ENCODE measurements at places on chromosomes 16 and 17.

GRCh38 chr17:51159604-51160003, 6.2 kb downstream of the NME1 start:
- H3K27ac ChIP-seq = no peak overlapping the region
- no peak overlapping the region for H3K4me3 ChIP-seq
- H3K27me3 ChIP-seq = no peaks in the 10 kb centered on the region
- no peaks in the 10 kb centered on the region for H3K4me1 ChIP-seq

GRCh38 chr17:77604301-77604972, 354.1 kb upstream of the TNRC6C start:
- no peaks in the 10 kb centered on the region for H3K4me1 ChIP-seq
- no peak overlapping the region for H3K27ac ChIP-seq
- no peaks in the 10 kb centered on the region for H3K27me3 ChIP-seq
- no peak overlapping the region for H3K4me3 ChIP-seq
- DNase-seq = no peak

GRCh38 chr16:51607201-51607651, 456.2 kb upstream of the SALL1 start:
- H3K36me3 ChIP-seq = no peaks in the 10 kb centered on the region
- H3K27ac ChIP-seq = no peak overlapping the region
- H3K4me3 ChIP-seq = no peak overlapping the region

DNA sequence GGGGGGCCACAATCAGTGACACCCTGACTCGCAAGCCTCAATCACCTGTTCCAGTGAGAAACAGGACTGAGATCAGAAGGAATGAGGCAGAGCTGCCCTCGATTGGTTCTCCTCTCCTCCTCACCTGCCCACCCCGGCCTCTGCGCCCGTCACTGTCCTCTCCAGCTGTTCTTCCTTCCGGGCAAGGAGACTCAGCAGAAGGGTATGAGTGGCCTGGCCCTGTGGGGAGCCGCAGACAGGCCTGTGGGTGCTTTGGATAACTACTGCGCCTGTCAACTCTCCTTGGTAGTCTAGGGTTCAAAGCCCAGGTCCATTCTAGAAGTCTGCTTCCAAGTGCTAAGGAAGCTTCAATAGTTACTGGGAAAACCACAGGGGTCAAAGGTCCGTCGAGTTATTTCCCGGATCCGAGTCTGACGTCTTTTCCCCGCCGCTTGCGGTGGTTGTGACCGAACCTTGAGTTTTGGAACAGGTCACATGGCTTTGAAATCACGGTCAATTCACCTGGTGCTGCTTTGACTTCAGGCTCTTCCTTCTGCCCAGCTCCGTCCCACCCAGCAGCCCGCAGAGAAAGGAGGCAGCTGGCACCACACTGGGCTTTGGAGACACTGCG, 8.3 kb downstream of the CARD14 start:
- H3K27me3 ChIP-seq = no peaks in the 10 kb centered on the region
- H3K36me3 ChIP-seq = no peaks in the 10 kb centered on the region
- no peak for DNase-seq

DNA sequence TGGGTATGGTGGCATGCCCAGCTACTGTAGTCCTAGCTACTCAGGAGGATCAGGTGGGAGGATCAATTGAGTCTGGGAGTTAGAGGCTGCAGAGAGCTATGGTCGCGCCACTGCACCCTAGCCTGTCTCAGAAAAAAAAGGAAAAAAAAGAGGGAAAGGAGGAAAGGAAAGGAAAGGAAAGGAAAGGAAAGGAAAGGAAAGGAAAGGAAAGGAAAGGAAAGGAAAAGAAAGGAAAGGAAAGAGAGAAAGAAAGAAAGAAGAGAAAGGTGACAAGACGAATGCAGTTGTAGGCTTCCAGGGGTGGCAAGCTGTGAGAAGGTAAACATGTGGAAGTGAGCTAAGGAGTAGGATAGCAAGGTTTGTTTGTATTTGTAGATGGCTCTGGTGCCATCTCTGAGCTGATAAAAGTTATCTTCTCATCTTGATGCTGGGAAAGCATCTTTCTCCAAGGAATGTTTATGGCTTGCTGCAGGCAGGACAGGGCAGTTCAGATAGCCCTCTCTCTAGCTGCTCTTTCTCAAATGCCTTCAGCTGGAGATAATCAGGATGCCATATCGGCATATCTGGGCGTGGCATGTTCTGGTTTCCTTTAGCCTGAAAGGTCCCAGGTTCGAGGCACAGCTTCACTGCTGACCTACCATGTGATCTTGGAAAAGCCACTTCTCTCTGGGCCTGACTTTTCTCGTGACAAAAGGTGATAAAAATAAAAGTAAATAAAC, 2.8 kb upstream of the NOS2 start:
- peak; percentile 26 for DNase-seq
- H3K27me3 ChIP-seq = no peaks in the 10 kb centered on the region
- H3K4me3 ChIP-seq = no peak overlapping the region
- H3K36me3 ChIP-seq = no peaks in the 10 kb centered on the region
- H3K27ac ChIP-seq = no peak overlapping the region

DNA sequence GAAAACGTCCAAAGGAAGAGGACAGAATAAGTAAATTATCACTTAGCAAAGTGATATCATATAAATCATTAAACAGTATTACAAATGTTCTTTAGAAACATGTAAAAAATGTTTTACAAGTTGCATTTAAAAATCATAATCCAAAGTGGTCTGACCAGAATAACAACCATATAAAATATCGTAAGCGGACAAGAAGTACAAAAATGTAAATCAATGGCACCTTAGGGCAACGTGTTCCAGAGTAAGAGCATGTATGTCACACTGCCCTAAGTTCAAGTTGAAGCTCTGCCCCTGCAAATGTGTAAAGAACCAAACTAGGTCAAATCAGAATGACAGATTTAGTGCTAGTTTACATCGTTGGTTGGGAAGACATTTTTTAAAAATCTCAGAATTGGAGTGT, 11.4 kb downstream of the USP31 start:
- no peaks in the 10 kb centered on the region for H3K36me3 ChIP-seq
- H3K27me3 ChIP-seq = no peaks in the 10 kb centered on the region
- H3K4me3 ChIP-seq = no peak overlapping the region
- no peak overlapping the region for H3K27ac ChIP-seq
- DNase-seq = no peak

DNA sequence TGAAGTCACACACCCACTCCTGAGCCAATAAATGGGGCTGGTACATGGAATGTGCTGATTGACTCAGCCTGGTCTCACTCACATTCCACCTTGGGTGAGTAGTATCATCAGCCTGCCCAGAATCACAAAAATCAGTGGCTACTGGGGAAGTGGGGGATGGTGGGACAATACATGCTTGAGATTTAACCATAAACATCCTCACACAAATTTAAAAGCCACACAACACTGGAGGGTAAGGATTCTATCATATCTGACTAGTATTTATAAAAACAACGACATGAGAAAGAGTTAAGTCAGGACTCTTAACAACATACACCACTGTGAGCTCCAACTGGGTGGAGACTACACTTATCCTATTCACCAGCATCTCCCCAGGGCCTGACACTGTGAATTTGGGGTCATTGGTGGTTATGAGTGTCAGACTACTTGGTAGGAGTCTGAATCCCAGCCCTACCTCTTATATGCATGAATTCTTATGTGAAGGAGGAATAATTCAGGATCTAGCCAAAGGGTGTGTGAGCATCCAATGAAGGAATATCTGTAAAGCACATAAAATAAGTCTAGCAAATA, 26.0 kb upstream of the IRX6 start:
- H3K36me3 ChIP-seq = no peaks in the 10 kb centered on the region
- H3K4me3 ChIP-seq = no peak overlapping the region
- DNase-seq = no peak

GRCh38 chr17:35265071-35265470, 22.2 kb downstream of the SLFN5 start:
- H3K27ac ChIP-seq = no peak overlapping the region
- no peak overlapping the region for H3K4me3 ChIP-seq
- no peaks in the 10 kb centered on the region for H3K4me1 ChIP-seq
- no peak for DNase-seq
- peaks cover 15% of the 10 kb centered on the region for H3K36me3 ChIP-seq
- H3K27me3 ChIP-seq = no peaks in the 10 kb centered on the region

DNA sequence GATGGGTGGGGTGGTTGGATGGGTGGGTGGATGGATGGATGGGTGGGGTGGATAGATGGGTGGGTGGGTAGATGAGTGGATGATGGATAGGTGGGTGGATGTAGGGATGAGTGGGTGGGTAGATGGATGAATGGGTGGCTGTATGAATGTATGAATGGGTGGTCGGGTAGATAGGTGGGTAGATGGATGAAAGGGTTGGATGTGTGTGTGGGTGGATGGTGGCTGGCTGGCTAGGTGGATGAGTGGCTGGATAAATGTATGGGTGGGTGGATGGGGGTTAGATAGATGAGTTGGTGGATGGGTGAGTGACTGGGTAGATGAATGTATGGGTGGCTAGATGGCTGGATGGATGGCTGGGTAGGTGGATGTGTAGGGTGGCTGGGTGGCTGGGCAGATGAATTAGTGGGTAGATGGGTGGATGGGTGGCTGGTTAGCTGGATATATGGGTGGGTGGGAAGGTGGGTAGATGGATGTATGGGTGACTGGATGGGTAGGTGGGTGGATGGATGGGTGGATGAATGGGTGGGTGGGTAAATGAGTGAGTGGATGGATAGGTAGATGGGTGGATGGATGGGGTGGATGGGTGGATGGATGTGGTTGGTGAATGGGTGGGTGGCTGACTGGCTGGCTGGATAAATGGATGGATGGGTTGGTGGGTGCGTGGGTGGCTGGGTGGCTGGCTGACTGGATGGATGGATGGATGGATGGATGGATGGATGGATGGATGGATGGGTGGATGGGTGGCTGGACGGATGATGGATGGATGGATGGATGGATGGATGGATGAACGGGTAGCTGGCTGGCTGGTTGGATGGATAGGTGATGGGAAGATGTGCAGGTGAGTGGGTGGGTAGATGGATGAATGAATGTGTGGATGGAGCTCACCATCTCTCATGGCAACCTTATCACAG, 18.9 kb upstream of the GOSR2 start:
- no peaks in the 10 kb centered on the region for H3K36me3 ChIP-seq
- H3K27ac ChIP-seq = no peak overlapping the region
- no peaks in the 10 kb centered on the region for H3K27me3 ChIP-seq
- no peak for DNase-seq

DNA sequence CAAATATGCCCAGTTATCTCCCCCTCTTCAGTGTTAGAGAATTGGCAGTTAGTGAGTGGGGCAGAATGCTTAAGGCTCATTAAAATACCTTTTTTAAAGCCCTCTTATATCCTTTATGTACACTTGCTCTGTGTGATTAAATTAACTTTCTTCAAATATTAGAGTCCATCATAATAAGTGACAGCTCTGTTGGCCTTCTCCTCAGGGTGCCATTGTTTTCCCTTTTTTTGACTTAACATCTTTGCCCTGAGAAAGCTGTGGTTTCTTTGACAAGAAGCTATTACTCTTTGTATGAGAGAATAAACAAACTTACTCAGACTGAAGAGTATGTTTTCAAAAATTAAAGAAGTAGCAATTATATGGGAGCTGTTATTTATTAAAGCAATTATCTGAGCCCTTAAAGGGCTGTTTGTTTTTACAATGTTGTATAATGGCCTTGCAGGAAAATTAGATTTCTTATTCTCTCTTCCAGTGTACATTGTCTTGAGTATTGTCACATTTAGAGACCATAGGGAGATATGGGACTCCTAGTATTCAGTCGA, 13.4 kb downstream of the RBBP6 start:
- H3K4me3 ChIP-seq = no peak overlapping the region
- H3K27me3 ChIP-seq = no peaks in the 10 kb centered on the region
- peaks cover 10% of the 10 kb centered on the region for H3K36me3 ChIP-seq

DNA sequence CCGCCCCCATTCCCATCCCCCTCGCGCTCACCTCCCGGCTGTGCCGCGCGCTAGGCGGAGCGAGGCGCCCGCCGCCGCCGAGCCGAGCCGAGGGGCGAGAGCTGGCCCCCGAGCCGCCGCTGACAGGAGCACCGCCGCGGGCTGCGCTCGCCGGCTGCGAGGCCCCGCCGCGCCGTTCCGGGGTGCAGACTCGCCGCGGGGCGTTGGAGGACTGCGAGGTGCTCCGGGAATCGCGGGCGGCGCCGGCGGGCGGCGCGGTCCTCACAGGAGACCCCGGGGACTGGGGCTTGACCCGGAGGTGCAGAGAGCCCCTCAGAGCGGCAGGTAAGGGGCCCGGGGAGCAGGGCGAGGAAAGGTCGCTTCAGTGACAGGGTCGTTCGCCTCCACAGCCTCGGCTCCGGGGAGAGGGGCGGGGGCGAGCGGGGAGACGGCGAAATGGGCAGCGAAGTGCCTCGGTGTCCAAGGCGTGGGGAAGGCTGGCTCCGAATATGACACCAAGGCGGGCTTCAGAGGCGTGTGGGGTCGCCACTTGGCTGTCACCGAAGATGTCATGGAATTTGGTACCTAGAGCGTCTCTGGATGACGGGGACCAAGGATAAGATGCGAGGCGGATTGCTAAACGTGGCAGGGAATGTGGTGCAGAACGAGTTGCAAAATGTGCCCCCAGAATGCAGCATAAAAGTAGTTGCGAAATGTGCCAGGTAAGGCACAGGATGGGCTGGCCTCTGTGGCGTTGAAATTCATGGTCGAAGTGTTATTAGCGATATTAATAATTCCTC, 580 bp downstream of the TANC2 start:
- H3K27ac ChIP-seq = peak overlapping the region; percentile 98
- H3K4me3 ChIP-seq = peak overlapping the region; percentile 93

DNA sequence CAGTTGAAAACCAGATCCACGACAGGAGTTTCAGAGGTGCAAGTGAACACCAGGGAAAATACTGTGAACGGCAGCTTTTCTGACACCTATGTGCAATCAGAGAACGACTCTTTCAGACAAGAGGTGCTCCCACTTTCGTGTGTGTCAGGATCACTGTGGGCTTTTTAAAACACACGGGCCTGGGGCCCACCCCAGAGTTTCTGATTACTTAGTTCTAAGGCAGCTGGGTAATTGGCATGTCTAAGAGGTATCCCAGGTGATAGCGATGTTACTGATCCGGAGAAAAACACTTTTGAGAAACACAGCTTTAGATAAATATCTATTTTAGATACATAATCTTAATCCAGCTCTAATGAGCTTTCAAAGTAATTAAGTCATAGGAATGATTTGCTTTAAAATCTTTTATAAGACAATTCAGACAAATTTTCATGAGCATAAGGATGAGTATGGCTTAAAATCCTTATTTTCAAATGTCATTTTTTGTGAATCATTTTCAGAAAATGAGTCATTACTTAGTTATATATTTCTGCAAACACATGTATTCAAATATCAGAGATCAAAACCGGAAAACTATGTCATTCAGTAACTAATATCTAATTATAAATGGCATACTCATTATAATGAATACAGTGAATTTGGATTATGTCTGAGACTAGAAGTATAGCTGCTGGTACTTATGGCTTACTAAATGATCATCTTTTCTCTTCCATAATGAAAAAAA, 217.9 kb upstream of the PSMD7 start:
- H3K4me3 ChIP-seq = no peak overlapping the region
- H3K36me3 ChIP-seq = no peaks in the 10 kb centered on the region
- DNase-seq = no peak
- no peaks in the 10 kb centered on the region for H3K27me3 ChIP-seq

GRCh38 chr17:60089096-60089806, 10.5 kb upstream of the HEATR6 start:
- H3K4me3 ChIP-seq = no peak overlapping the region
- H3K4me1 ChIP-seq = peaks cover 8% of the 10 kb centered on the region
- H3K27me3 ChIP-seq = no peaks in the 10 kb centered on the region
